ENCODE measurements at places on chromosomes 3 and 15.

DNA sequence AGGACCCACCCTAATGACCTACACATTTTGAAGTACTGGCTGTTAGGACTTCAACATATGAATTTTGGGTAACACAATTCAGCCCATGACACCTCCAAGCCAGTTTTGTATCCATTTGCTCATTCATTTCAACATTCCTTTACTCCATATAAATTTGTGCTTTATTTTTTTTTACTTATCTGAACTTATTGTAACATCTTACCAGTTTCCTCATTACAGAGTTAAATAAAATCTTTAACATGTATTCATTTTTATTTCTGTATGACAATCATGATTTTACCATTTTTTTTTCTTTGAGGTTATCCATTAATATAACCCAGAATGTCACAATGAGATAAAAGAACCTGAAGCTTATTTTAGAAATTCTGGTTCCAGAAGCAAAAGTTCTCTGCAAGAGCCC is 48.0 kb upstream of the ATP1B3 start:
- H3K27ac ChIP-seq = no peak overlapping the region
- H3K4me1 ChIP-seq = no peaks in the 10 kb centered on the region
- no peaks in the 10 kb centered on the region for H3K36me3 ChIP-seq
- no peak overlapping the region for H3K4me3 ChIP-seq
- no peak for DNase-seq
- no peaks in the 10 kb centered on the region for H3K27me3 ChIP-seq

- H3K4me3 ChIP-seq = no peak overlapping the region
- no peak for DNase-seq
- no peak overlapping the region for H3K27ac ChIP-seq
- H3K27me3 ChIP-seq = no peaks in the 10 kb centered on the region
- no peaks in the 10 kb centered on the region for H3K4me1 ChIP-seq
Measured at GRCh38 chr15:51367322-51367976, 26.0 kb downstream of the GLDN start.

DNA sequence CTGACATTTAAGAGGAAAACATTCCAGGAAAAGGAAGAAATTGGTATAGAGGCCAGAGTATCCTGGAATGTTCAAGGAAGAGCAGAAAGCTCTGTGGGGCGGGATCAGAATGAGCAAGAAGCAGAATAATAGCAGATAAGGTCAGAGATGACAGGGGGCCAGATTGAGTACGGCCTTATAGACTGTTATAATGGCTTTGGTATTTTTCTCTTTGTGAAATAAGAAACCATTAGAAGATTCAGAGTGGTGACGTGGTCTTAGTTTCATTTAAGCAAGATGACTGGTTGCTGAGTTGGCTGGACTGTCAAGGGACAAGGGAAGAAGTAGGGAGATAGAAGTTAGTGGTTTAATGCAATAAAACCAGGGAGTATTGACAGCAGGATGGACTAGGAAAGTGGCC is 218.3 kb upstream of the SOX2 start:
- H3K27me3 ChIP-seq = no peaks in the 10 kb centered on the region
- DNase-seq = no peak
- no peaks in the 10 kb centered on the region for H3K36me3 ChIP-seq
- H3K4me1 ChIP-seq = no peaks in the 10 kb centered on the region
- H3K27ac ChIP-seq = no peak overlapping the region

- no peaks in the 10 kb centered on the region for H3K27me3 ChIP-seq
- no peak overlapping the region for H3K27ac ChIP-seq
- no peak for DNase-seq
- no peaks in the 10 kb centered on the region for H3K4me1 ChIP-seq
- no peak overlapping the region for H3K4me3 ChIP-seq
Measured at GRCh38 chr3:100984308-100984707, 8.9 kb downstream of the ABI3BP start.

- no peak overlapping the region for H3K27ac ChIP-seq
- peaks cover 11% of the 10 kb centered on the region for H3K27me3 ChIP-seq
- no peak for DNase-seq
- no peaks in the 10 kb centered on the region for H3K36me3 ChIP-seq
Measured at GRCh38 chr3:131714585-131715220, 211.9 kb upstream of the MRPL3 start.

GRCh38 chr3:26550413-26550812 is 72.2 kb upstream of the LRRC3B start:
- no peaks in the 10 kb centered on the region for H3K27me3 ChIP-seq
- H3K4me1 ChIP-seq = no peaks in the 10 kb centered on the region
- no peak for DNase-seq
- no peaks in the 10 kb centered on the region for H3K36me3 ChIP-seq
- no peak overlapping the region for H3K27ac ChIP-seq

GRCh38 chr15:61474796-61475195 is 245.7 kb upstream of the RORA start:
- no peak for DNase-seq
- no peak overlapping the region for H3K4me3 ChIP-seq
- no peaks in the 10 kb centered on the region for H3K4me1 ChIP-seq

DNA sequence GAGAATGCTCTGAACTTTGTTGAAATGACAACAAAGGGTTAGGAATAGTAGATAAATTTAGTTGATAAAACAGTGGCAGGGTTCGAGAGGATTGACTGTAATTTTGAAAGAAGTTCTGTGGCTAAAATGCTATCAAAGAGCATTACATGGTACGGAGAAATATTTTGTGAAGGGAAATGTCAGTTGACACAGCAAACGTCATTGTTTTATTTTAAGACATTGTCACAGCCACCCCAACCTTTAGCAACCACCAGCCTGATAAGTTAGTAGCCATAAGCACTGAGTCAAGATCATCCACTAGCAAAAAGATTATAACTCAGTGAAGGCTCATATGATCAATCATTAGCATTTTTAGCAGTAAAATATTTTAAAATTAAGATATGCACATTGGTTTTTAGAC is 8.7 kb upstream of the ST3GAL6 start:
- 0 out of 2 replicates have a peak, but pooled peaks cover 3% of the 10 kb centered on the region for H3K36me3 ChIP-seq
- H3K27me3 ChIP-seq = no peaks in the 10 kb centered on the region
- no peak overlapping the region for H3K4me3 ChIP-seq
- no peak for DNase-seq
- no peak overlapping the region for H3K27ac ChIP-seq

- H3K27ac ChIP-seq = peak overlapping the region; percentile 98
- peaks cover 90% of the 10 kb centered on the region for H3K36me3 ChIP-seq
- H3K4me1 ChIP-seq = peaks cover 100% of the 10 kb centered on the region
- peak overlapping the region; percentile 45 for H3K4me3 ChIP-seq
- DNase-seq = peak; percentile 91
Measured at GRCh38 chr3:50623840-50624474, 7.0 kb downstream of the MAPKAPK3 start.

GRCh38 chr15:94626949-94627348 is 395.6 kb downstream of the MCTP2 start:
- no peak overlapping the region for H3K27ac ChIP-seq
- H3K27me3 ChIP-seq = peaks cover 32% of the 10 kb centered on the region
- no peak overlapping the region for H3K4me3 ChIP-seq
- no peak for DNase-seq
- H3K4me1 ChIP-seq = no peaks in the 10 kb centered on the region

DNA sequence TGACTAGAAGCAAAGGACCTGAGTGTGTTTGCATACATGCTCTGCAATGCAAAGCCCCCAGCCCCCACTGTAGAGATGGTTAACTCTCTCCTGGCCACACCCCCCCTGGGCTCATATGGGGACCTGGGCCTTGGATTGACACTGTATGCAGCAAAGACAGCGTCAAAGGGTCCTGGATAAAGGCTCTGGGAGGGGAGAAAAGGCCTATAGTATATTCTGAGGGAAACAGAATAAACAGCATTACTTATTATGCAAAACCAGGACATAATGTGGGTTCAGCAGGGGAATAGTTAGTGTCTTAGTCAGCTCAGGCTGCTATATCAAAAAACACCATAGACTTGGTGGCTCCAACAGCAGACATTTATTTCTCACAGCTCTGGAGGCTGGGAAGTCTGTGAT is 158.7 kb downstream of the APBA2 start:
- DNase-seq = no peak
- no peaks in the 10 kb centered on the region for H3K4me1 ChIP-seq
- no peak overlapping the region for H3K27ac ChIP-seq
- no peak overlapping the region for H3K4me3 ChIP-seq
- H3K27me3 ChIP-seq = no peaks in the 10 kb centered on the region
- H3K36me3 ChIP-seq = no peaks in the 10 kb centered on the region

DNA sequence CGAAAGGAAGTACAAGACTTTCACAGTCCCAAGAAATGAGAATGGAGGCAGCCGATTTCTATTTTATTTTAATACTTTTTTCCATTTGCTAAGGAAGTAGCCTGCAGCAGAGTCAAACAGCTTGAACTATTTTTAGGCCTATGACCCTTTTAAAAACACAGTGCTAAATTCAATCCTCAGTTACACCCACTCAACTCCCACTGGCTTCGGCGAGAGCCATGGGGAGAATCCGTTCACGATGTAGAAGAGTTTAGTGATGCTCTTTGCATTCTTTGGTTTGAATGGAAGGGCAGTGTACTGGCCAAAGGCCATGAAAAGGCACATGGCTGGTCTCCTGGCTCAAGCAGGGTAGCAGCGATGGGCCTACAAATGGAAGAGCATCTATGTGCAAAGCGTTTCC is 343.5 kb downstream of the FOXP1 start:
- no peaks in the 10 kb centered on the region for H3K27me3 ChIP-seq
- no peaks in the 10 kb centered on the region for H3K4me1 ChIP-seq
- no peaks in the 10 kb centered on the region for H3K36me3 ChIP-seq
- H3K27ac ChIP-seq = no peak overlapping the region
- DNase-seq = no peak
- no peak overlapping the region for H3K4me3 ChIP-seq

GRCh38 chr3:134002306-134002705 is 27.4 kb downstream of the SLCO2A1 start:
- no peak for DNase-seq
- no peaks in the 10 kb centered on the region for H3K4me1 ChIP-seq
- H3K27ac ChIP-seq = no peak overlapping the region
- H3K4me3 ChIP-seq = no peak overlapping the region
- no peaks in the 10 kb centered on the region for H3K36me3 ChIP-seq
- peaks cover 9% of the 10 kb centered on the region for H3K27me3 ChIP-seq

GRCh38 chr15:57485869-57486268 is 105.8 kb upstream of the MYZAP start:
- no peak for DNase-seq
- no peak overlapping the region for H3K27ac ChIP-seq
- H3K4me3 ChIP-seq = no peak overlapping the region
- H3K27me3 ChIP-seq = peaks cover 5% of the 10 kb centered on the region
- H3K4me1 ChIP-seq = no peaks in the 10 kb centered on the region

GRCh38 chr15:57082054-57082728 is 163.7 kb downstream of the TCF12 start:
- H3K4me1 ChIP-seq = peaks cover 7% of the 10 kb centered on the region
- H3K27ac ChIP-seq = no peak overlapping the region
- H3K4me3 ChIP-seq = no peak overlapping the region
- no peaks in the 10 kb centered on the region for H3K36me3 ChIP-seq
- H3K27me3 ChIP-seq = no peaks in the 10 kb centered on the region

DNA sequence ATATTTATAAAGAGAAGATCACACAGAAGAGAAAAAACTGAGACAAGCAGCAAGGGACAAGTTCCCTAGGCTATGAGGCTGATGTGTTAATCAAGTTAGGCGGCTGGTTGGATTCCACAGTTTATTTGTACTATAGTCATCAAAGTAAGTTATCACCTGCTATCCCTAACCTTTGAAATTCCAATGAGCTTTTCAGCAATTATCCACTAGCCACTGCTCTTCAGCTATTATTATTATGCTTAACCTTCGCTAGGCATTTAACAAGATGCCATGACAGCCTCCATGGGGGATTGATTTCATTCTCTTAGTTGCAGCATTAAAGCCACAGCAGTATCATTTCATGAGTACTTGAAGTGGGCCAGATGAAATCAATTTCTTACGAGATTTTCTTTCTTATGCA is 699.5 kb upstream of the NAALADL2 start:
- H3K36me3 ChIP-seq = no peaks in the 10 kb centered on the region
- no peak overlapping the region for H3K27ac ChIP-seq
- H3K4me3 ChIP-seq = no peak overlapping the region

GRCh38 chr3:57948781-57949242 is 59.4 kb upstream of the FLNB start:
- H3K27me3 ChIP-seq = no peaks in the 10 kb centered on the region
- H3K36me3 ChIP-seq = no peaks in the 10 kb centered on the region
- no peak overlapping the region for H3K4me3 ChIP-seq
- no peak for DNase-seq
- H3K27ac ChIP-seq = no peak overlapping the region
- H3K4me1 ChIP-seq = no peaks in the 10 kb centered on the region

GRCh38 chr15:64915518-64916227 is 4.0 kb downstream of the ANKDD1A start:
- no peak for DNase-seq
- peaks cover 25% of the 10 kb centered on the region for H3K4me1 ChIP-seq
- no peak overlapping the region for H3K27ac ChIP-seq
- no peaks in the 10 kb centered on the region for H3K36me3 ChIP-seq

DNA sequence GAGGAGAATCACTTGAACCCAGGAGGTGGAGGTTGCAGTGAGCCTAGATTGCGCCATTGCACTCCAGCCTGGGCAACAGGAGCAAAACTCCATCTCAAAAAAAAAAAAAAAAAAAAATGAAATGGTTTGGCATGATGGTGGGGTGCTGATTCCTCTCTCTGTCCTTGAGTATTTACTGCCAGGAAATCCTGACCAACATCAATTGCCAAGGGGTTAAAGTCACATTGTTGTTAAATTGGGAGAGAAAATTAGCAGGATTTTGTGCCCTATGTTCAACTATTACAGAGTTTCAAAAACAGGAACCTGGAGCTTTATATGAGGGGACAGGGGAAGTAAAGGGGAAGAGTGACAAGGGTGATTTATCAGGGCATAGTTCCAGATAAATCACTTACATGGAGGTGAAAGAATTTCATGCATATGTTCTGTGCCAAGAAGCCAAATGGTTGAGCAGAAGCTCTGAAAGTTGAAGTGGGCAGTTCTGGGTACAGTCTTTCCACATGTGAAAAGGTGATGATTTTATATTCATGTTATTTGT is 70.5 kb upstream of the TSEN2 start:
- no peak for DNase-seq
- H3K4me3 ChIP-seq = no peak overlapping the region
- H3K4me1 ChIP-seq = no peaks in the 10 kb centered on the region
- no peaks in the 10 kb centered on the region for H3K27me3 ChIP-seq
- no peaks in the 10 kb centered on the region for H3K36me3 ChIP-seq

- H3K27ac ChIP-seq = no peak overlapping the region
- H3K4me3 ChIP-seq = no peak overlapping the region
- H3K36me3 ChIP-seq = peaks cover 71% of the 10 kb centered on the region
Measured at GRCh38 chr3:119227070-119227850, 13.4 kb downstream of the B4GALT4 start.

GRCh38 chr3:55264919-55265318 is 222.2 kb downstream of the WNT5A start:
- no peaks in the 10 kb centered on the region for H3K36me3 ChIP-seq
- no peak overlapping the region for H3K27ac ChIP-seq
- DNase-seq = no peak
- H3K4me3 ChIP-seq = no peak overlapping the region

DNA sequence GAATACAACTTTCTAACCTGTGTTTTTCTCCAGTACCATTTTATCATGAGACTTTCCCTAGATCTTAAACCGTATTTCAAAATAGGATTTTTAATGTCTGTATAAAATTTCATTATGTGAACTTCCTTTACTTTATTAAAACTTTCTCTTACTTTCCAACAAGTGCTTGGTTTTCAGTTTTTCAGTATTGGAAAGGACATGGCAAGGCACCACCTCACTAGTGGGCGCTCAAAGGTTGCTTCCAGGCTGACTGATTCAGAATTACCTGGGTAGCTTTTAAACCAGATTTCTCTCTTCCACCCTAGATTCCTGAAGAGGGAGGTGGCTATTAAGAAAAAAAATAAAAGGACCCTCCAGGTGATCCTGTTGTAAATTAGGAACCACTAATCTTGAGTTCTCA is 236.6 kb downstream of the SOX2 start:
- no peak for DNase-seq
- no peaks in the 10 kb centered on the region for H3K27me3 ChIP-seq
- H3K4me1 ChIP-seq = no peaks in the 10 kb centered on the region
- no peaks in the 10 kb centered on the region for H3K36me3 ChIP-seq
- no peak overlapping the region for H3K4me3 ChIP-seq

Measured in DND-41 (cell line).